Right lung (tissue), 10 donors: ENCODE measurements at places on chromosomes 11 and 22.

DNA sequence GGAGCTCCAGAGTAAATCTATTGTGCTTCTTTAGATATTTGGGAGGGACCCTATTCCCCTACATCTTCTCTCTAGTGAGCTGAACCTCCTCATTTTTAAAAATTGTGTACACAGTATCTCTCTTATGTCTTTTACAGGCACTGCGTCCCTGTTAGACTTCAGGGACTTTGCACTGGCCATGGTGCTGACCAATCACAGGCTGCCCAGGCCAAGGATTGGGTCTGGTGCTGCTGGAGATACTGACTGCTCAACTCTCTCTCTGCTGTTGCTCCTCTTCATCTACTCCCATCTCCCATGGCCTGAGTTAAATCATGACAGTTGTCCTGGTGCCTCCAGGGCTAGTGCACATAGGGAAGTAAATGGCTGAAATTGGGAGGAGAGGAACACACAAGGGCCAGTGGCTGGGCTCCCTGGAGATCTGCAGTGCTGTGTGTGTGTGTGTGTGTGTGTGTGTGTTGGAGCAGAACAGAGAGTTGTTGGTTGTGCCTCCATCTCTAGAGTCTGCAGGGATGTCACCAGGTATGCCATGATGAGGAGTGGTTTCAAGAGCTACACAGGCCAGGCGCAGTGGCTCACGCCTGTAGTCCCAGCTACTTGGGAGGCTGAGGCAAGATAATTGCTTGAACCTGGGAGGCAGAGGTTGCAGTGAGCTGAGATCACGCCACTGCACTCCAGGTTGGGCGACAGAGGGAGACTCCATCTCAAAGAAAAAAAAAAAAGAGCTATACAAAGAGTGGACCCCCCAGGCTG lies 155.3 kb downstream of the ST3GAL4 start:
- no peak for DNase-seq

DNA sequence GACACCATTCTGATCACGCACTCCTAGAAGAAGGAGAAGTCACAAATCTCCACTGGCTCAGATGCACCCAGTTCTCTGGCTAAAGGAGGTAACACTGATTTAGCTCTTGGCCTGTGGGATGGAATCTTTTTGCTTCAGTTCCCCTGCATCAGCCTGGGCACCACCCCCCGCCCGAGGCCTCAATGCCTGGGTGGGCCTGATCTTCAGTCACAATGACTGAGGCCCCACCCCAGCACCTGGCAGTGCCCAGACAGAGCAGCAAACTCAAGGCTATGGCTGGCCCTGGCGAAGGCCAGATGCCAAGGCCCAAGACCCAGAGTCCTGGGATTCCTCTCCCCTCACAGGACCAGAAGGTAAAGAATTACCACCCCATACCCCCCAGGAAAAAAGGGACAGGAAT lies 5.0 kb downstream of the CYB561A3 start:
- no peak for DNase-seq

DNA sequence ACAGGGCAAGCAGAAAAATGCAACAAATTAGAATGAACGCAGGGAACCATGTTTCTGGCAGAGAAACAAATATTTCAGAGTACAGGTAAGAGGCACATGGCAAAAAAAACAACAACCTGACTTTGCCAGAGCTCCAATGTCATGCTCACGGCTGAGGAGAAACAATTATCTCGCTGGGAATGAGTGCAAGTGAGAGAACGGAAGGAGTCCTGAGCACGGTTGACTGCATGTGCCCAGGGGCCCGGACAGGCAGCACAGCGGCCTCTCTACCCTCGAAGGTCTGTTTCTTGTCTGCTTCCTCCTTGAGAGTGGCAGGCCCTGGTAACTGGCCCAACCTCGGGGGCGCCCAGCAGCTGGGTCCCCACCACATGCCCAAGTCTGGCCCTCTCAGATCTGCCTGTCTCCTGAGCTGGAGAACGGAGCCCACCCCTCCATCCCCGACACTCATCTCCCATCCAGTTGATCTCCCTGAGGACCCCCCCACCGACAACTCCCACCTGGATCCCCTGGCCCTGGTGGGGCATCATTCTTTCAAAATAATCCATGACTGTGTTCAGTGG lies 24.6 kb upstream of the RTN4R start:
- DNase-seq: no peak

DNA sequence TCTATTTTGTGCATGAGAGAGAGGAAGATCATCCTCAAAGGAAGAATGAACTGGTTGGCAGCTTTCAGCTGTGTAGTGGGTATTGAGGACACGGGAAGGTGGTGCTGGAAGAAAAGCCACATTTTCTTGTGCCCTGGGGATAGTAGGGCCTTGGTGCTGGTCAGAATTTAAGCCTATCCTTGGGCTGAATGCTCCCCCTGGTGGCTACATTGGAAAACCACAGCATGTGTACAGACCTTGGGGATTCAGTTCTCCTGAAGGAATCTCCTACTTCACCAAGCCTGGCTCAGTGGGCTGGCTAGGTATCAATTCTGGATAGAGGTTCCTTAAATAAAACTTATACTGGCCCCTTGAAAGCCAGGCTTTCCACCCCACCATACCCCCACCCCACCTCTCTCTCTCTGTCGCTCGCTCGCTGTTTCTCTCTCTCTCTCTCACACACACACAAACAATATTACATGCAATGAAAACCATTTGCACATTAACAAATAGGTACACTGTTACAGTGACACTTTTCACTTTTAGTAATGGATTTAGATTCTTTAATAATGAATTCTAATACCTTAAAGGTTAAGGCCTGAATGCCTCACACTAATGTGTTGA lies 2.8 kb upstream of the OR51M1 start:
- DNase-seq: peak; percentile 29

GRCh38 chr11:121766991-121767390 lies 314.2 kb upstream of the SORL1-AS1 start:
- DNase-seq: no peak

GRCh38 chr22:49330421-49331222 lies 497.1 kb downstream of the BRD1 start:
- no peak for DNase-seq

DNA sequence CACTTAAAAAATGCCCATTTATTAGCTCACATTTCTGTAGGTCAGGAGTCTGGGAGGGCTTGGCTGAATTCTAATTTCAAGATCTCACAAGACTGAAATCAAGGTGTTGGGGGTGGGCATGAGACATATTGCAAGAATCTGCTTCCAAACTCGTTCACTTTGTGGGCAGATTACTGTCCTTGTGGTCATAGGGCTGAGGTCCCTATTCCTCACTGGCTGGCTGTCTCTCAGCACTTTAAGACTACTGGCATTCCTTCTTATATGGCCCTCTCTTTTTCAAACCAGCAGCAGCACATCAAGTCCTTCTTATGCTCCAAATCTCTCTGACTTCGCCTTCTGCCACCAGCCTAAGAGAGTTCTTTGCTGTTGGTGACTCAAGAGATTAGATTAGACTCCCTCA lies 27.8 kb upstream of the MYOD1 start:
- DNase-seq: no peak

DNA sequence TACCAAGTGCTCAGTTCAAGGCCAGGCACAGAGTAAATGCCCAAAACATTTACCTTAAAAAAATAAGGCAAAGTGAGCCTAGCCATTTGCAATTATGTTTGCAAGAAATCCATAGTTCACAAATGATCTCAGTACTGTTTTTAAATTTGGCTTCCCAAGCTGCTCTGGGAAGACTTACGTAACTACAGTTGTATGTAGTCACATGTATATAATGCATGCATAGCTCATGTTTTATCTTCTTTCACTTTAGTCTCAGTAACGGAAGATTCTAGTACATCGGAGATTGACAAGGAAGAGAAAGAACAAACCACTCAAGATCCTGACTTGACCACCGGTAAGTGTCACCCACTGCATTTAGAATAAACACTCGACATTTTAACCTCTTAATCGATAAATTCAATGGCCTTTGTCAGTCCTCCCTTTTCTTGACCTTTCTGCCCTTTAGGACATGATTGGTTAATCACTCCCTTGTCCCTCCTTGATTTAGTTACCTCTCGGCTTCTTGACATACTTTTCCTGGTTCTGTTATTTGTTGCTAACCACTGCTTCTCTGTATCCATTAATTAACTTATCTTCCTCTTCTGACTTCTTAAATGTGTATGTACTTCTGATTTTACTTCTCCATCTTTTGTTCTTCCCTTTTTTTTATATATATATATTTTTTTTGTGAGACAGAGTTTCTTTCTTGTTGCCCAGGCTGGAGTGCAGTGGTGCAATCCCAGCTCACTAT lies 18.0 kb upstream of the JHY start:
- DNase-seq: no peak

DNA sequence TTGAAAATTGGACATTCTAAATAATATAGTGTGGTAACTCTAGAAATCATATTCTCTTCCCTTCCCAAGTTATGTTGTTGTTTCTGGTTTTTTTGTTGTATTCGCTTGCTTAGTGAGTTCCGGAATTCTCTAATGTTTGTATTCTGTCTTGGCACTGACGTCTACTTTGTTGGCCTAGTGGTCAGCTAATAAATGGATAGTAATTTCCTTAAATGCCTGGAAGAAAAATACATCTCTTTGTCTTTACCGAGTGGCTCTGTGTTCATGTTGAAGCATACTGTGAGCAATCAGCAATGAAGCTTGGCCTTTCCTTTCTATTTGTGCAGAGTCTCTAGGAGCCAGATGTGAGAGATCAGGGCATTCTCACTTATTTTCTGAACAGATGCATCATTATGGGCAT lies 1225.7 kb downstream of the JRKL start:
- DNase-seq: no peak

DNA sequence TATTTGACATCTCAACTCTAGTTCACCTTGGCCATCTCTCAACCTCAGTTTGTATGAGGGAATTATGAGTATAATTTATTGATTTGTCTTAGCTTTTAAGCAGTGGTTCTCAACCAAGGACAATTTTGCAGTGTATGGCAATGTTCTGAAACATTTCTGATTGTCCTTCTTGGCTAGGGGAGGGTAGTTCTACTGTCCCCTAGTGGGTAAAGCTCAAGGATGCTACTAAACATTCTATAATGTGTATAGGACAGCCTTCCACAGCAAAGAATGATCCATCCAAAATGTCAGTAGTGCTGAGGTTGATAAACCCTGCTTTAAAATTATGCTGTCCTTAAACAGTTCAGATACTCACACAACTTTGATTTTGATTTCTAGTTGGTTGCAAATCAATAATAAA lies 78.1 kb upstream of the ALKBH3 start:
- DNase-seq: no peak

GRCh38 chr22:39489094-39490068 lies 12.7 kb upstream of the MIEF1 start:
- no peak for DNase-seq

DNA sequence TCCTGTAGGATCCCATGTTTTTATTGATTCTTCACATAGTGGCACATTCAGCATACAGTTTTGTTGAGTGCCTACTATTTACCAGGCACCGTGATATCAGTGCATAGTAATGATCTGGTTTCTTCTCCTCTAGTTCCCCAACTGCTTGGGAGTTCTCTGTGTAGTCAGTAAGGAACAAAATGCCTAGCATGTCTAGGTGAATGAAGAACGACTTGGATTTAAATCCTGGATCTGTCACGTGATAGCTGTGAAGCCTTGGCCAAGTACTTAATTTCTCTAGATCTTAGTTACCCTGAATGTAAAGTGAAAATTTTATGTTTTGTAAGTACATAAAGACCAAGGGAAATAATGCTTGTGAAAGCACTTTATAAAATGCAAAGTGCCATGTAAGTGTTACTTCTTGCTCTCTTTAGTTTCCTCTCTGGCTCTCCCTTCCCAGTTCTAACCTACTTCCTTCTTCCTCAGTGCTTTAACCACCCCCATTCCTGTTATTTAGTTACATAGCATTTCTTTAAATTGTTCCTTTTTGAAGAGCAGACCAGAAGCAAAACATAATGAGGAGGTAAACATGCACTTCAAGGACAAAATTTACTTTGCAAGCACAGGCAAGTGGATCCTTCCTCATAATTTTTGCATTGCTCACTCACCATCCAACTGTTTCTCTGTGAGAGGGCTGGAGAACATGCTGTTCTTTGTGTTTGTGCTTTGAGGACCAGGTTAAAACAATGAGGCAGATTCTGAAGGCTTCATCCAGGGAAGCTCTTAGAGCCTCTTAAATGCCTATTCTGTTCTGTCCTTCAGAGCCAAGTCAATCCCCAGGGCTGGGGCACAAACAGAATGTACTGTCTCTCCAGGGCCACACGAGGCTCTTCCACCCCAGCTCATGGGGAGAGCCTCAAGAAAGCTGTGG lies 353.9 kb upstream of the TENM4 start:
- DNase-seq: no peak

GRCh38 chr11:70926543-70927201 lies 325.7 kb downstream of the SHANK2 start:
- DNase-seq: no peak

- DNase-seq: no peak
Observed at GRCh38 chr11:128375961-128376360, 211.4 kb downstream of the ETS1 start.

DNA sequence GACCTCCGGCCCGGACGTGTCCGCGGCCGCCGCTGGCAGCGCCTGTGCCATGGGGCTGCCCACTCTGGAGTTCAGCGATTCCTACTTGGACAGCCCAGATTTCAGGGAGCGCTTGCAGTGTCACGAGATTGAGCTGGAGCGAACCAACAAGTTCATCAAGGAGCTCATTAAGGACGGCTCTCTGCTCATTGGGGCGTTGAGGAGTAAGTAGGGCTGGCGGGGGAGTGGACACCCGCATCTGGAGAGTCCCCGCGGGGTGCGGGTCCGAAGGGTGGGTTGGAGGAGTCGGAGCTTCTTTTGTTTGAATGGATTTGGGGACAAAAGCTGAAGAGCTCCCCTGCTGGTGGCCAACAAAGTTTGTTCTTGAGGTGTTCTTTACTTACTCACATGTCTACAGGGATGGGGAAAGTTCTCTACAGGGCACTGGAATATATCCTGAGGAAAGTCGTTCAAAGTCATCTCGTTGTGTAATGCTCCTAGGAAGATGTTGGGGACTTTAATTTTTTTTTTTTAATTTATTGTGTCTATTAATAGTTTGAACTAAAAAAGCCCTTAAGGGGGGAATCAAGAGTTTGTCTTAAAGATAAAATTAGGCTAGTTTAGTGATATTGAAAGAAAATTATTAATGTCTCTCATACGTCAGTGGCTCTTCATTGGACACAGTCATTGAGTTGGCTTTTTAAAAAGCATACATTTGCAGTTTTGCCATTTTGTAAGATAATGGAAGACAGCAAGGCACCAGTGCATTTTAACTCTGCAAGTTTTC lies 725 bp downstream of the ARHGAP42 start:
- peak; percentile 62 for DNase-seq

DNA sequence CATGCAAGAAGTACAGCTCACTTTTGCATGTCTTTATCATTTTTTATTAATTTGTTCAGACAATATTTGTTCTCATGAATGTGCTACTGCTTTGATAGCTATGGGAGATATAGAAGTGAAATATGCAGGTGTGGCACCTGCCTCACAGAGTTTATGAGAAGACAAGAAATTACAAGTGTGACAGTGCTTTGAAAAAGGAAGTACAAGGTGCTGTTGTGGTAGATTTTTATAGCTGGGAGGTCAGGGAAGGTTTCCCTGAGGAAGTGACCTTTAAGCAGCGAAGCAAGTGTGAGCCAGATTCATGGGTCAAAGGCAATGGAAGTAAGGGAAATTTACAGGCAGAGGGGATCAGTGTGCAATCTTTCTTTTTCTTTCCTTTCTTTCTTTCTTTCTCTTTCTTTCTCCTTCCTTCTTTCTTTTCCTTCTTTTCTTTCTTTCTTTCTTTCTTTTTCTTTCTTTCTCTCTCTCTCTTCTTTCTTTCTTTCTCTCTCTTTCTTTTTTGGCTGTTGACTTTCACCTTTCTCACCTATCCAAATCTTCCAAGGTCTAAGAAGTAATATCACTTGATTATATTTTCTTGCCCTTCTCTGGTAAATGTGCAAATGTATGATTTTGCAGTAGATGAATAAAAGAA lies 6.4 kb upstream of the BMAL1 start:
- DNase-seq: no peak
